ENCODE measurements at places on chromosomes 3 and 15. TPM values are rescaled to one million over a fixed set of nuclear protein-coding genes. Genes with fewer than 3 reads are reported as not detected.

DNA sequence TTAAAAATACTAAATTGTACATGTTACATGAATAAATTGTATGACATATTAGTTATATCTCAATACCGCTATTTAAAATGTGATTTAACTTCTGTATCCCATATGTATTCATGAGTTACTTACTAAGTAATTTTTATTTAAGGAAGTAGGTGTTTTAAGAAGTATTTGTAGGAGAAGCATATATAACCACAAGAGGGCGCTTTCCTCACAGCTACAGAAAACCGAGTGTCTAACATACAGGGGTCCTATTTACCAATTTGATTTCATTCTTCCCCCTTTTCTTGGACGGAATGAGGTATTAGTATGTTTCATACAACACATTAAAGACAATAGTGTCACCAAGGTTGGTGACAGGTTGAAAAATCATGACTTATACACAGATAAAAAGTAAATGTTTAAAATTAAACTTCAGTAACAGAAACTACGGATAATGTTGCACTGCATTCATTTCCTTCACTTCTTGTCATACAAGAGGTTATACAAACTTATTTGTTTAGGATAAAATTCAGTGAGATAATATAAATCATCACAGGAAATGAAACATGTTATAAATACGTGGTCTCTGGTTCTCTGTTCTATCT is 253.6 kb downstream of the MAGI1 start:
- no peak for ATAC-seq

GRCh38 chr3:151992326-151993041 is 119.0 kb downstream of the SUCNR1 start:
- no peak for ATAC-seq

GRCh38 chr15:91678003-91678402 is 175.5 kb upstream of the SLCO3A1 start:
- no peak for ATAC-seq

DNA sequence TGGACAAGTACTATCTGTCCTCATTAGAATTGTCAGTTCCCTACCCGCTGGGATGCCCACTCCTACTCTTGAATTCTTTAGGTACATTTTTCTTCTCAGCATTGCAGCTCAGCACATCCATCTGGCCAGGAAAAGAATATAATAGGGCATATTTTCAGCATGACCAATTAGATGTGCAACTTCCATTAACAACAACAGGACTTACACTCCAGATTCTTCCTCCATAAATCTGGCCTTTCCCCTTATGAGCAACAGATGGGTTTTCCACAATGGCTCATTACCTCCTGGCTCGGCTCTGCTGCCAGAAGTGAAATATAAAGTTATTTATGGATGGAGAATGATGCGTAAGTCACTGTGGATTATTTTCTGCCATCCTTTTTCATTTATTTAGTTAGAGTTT is 443.8 kb upstream of the TGFBR2 start:
- ATAC-seq, result no peak

DNA sequence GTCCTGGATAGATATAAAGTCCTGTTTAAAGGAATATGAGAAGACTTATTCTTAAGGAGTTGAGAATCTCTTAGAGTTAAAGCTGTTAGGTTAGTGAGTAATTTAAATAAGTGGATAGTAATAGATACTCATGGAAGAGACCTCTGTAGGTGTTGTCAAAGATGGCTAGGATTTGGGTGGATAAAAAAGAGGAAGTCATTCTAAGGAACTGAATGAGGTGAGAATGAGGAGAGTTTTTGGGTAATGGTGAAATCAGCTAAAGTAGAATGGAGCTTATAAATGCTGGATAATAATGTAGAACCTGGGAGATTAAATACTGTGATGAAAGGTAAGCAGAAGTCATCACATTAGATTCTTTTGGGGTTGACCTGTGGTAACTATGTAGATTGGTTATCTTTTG is 8.1 kb downstream of the ARIH1 start:
- no peak for ATAC-seq

DNA sequence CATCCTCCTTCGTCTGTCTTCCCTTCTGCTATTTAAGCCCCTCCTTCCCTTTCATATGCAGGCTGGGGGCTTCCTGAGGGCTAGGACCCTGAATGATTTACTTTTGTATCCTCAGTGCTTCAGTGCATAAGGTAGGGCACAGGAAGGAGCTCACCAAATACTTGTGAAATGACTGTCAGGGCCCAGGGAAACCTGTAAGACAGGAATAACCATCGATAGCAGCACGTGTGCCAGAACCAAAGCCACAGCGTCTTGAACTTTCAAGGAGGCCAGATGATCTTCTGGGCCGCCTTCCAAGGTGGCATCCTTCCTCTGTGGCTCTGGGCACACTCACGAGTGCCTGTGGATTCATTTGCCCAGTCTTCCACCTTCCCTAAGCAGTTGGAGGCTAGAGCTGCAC is 3.9 kb downstream of the TMED3 start:
- no peak for ATAC-seq

GRCh38 chr3:48569808-48570450 is 6.3 kb upstream of the UCN2 start:
- no peak for ATAC-seq

DNA sequence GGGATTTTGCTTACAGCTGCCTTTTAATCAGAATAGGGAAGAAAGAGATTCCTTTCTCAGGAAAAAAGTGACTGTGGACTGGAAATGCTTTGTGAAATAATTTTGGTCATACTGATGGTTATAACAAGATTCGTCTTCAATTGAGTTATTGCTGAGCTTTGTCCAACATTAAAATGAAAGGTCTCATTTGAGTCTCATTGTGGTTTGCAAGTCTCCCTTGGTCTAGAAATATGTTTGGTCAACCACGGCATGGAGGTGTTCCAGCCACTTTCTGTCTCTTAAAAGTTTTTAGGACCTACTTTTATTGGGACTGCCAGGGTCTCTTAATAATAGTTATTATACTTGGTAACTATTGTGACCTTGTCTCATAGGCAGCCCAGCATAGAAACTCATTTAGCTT is 15.3 kb downstream of the FLNB start:
- no peak for ATAC-seq

Gene PPCDC
- 12.2 TPM for total RNA-seq

Gene PPM1L
- total RNA-seq, result 72.4 TPM

Gene SYNPR
- total RNA-seq, result 0.47 TPM

Measured in gastroesophageal sphincter (tissue), 4 donors.